ENCODE measurements at places on chromosomes 6 and 20.

DNA sequence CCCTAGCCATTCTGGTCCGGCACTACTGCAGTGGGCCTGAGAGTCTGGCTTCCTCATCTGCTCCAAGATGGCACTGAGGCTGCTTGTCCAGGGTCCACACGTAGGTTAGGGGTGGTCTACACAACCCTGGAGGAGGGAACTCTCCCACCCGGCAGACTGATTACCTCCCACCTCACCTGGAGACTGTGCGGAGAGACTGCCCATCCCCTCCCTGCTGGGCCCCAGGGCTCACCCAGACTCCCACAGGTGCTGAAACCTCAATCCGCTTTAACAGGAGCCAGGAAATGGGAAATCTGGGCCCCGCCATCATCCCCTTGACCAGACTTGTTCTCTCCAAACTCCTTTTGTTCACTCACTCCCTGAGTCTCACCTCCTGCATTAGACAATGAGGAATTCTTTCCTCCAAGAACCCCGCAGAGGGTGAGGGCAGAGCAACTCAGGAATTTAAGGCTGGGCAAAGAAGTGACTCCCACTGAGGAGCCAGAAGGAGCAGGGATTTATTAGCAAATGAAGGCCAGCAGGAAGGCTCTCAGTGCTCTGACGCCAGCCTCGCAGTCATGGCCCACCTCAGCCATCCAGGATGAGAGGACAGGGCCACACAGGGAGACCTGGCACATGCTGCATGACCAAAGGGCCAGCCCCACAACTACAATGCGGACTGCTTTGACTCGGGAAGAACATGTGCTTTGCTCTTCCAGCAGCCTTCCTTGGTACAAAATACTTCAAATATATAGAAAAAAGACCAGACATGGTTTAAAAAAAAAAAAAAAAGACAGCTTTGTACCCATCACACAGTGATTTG lies 53.0 kb downstream of the CDK5RAP1 start:
- no peak for DNase-seq

DNA sequence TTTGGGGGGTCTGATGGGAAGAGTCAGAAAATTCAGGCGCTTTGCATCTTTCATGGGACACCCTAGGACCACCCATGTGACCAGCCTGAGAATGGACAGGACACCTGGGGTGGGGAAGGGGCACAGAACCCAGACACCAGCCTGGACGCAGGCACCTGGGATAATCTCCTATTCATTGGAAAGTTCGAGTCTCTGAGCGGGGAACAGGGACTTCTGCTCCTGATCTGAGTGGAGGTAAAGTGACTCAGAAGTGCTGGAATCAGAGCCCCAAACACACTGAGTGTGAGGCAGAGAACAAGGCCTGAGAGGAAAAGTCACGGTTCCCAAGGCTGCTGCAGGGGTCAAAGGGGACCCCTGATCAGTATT lies 1.4 kb downstream of the HLA-B start:
- no peak for DNase-seq

DNA sequence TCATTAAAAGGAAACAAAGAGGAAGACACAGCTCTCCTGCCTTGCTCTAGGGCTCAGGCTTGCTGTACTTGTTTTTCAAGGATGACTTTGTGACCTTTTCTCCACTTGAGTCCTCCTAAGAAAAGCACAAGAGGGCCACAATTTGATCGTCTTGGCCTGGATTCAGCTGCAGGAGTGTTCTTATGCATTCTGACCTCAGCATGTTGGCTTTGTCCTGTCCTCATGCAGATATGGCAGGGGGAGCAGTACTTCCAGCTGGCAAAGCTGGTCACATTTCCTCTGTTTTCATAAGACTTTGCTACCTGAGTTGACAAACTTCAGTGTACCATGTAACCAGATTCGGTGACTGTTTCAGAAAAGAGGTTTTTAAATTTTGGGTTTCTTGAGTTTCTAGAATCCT lies 30.8 kb downstream of the KDM1B start:
- no peak for DNase-seq

- no peak for DNase-seq
Observed at GRCh38 chr6:147227770-147228320, 23.6 kb downstream of the STXBP5 start.

DNA sequence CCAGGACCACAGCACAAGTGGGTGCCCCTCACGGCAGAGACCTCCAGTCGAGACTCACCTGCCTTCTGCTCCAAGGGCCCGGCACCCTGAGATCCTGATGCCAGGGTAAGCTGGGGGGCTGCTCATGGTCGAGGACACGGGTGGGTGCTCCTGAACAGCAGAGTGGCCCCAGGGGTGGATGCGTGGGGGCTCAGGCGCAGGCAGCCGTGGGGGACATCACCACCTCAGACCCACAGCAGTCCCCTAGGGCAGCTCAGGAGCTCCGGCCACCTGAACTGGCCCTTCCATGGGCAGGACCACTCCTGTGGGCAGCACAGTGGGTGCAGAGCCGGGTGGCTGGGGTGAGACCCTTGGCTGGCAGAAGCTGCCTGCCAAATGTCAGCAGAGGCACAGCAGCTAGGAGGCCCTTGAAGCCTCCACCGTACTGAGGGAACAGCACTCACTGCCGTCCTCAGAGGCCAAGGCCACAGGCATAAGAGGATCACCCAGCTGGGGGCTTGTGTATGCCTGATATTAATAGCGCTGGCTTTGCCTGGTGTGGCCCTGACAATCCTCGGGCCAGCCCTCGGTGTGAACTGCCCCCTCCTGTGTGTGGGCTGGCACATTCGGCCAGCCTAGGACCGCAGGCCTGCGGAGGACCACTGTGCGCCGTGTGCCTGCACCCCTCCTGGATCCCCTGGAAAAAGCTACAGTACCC lies 5.4 kb downstream of the UCKL1 start:
- DNase-seq: no peak

DNA sequence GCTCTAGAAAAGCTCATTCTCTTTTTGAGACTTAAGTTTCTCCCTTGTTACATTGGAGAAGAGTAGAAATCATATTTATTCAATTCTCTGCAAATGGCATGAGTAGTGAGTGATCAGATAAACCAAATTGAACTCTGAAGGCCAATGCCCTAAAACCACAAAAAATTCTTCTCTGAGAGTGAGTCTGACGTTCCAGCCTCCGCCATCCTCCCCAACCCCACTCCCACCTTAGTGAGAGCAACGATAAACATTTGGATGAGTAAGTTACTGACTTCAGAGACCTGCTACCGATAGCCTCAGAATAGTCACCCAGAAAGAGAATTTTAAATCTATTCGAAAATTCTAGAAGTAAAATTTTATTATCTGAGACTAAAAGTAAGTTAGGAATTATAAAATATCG lies 94.6 kb downstream of the TFAP2A start:
- no peak for DNase-seq

- DNase-seq: no peak
Observed at GRCh38 chr6:145668844-145669243, 66.5 kb downstream of the EPM2A start.

- no peak for DNase-seq
Observed at GRCh38 chr6:107600121-107600520, 110.2 kb downstream of the SOBP start.

DNA sequence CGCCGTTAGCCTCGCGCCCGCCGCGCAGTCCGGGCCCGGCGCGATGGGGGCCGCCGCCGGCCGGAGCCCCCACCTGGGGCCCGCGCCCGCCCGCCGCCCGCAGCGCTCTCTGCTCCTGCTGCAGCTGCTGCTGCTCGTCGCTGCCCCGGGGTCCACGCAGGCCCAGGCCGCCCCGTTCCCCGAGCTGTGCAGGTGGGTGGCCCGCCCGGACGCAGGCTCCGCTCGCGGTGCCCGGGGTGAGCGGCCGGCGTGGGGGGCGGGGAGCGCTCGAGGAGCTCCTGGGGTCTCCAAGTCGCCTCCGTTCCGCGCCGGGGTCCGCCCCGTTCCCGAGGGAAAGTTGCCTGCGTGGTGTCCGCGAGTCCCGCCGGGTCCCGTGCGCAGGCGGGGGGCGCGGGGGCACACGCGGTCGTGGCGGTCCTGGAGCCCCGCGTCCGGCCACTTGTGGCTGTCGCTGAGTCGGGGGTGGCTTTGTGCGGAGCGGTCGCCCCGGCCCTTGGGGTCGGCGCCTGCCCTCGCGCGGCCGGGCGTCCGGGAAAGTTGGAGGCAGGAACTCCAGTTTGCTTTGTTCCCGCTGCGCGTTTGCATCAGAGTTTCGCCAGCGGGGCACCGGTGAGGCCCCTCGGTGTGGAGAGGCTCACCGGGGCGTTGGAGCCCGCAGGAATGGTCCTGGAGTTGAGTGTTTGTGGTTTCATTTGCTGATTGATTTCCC lies 476 bp downstream of the IGF2R start:
- no peak for DNase-seq

- DNase-seq: no peak
Observed at GRCh38 chr20:59525500-59526241, 78.7 kb upstream of the PHACTR3 start.

GRCh38 chr6:33737267-33738026 lies 9.3 kb downstream of the IP6K3 start:
- no peak for DNase-seq

DNA sequence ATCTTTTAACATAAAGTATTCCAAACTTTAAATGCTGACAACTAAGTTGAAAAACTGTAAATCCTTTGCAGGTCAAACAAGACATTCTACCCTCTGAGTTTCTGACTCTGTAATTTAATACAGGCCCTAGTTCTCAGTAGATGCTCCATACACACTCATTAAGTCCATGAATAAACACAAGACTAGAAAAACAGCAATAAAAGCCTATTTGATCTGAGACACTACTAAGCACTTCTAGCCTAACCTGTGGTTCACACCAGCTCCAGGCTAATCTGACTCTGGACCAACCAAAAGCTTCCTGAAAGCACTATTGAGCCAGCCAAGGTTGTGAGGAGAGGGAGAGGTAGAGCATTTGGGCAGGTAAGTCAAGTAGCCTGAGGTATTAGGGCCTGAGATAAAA lies 103.9 kb downstream of the EPM2A start:
- no peak for DNase-seq

- DNase-seq: no peak
Observed at GRCh38 chr20:16672299-16672698, 57.5 kb upstream of the SNRPB2 start.

- no peak for DNase-seq
Observed at GRCh38 chr20:41654292-41654691, 36.1 kb upstream of the CHD6 start.

- no peak for DNase-seq
Observed at GRCh38 chr6:87728706-87729105, 26.7 kb upstream of the AKIRIN2 start.

DNA sequence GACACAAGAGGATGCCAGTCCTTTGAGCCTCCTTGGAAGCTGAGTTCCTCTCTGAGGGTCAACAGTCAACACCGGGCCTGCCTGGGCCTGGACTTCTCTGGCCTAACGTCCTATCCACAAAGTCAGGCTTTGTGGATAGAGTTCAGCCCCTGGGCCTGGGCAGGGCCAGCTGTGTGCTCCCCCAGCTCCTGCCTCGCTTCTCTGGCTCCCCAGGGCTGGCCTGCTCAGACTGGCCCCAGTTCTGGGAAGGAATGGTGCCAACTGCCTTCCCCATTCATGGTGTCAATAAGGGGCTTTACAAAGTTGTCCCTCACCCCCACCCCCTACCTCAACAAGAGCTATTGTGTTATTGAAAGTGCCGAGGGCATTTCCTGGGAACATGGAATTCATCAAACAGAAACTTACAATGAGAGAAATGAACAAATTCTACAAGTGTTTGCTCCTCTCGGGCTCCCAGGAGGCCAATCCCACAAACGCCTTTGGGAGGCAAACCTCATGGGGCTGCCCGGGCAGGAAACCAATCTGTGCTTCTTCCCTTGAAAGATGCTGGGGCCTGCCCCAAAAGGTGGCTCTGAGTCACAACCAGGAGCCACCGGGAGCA lies 26.5 kb upstream of the PPP1R14C start:
- DNase-seq: no peak

- no peak for DNase-seq
Observed at GRCh38 chr6:84554706-84555105, 209.7 kb downstream of the TBX18 start.

DNA sequence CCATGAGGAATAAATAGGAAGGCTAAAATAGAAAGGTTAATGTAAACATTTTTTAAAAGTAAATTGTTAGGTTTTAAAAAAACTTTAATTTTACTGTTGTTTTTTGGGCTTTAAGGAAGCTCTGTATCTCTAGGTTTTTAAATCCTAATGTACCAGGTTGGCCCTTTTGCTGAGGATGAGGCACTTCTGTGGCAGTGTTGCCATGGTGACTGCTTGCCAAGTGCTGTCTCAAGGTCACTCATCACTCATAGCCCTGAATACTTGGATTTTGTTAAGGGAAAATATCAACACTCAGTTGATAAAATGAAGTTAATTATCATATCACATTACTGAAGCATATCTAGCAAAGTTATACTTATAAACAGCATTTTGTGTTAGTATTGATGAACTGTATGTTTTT lies 50.2 kb downstream of the NCOA3 start:
- no peak for DNase-seq

DNA sequence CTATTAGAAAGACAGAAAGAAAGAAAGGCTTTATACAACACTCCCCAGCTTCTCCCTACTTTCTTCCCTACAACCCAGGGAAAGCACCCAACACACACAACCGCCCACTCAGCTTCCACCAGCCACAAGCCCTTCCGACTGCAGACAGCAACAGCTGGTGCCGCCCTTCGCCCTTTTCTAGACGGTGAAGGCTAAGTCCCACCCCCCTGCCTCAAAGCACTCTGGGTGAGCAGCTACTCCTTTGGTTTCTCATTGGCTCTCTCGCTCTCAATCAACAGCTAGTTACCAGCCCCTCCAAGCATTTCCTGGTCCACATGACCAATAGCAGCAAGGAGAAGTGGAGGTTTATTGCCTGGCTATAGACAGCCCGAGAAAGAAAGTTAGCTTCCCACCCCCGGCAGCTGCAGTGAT lies 230.1 kb upstream of the MOCS1 start:
- DNase-seq: no peak

GRCh38 chr6:137150072-137150471 lies 23.4 kb downstream of the IL22RA2 start:
- no peak for DNase-seq

- DNase-seq: no peak
Observed at GRCh38 chr20:3330046-3330741, 77.3 kb downstream of the DNAAF9 start.

GRCh38 chr6:74606582-74607071 lies 599.2 kb downstream of the COL12A1 start:
- no peak for DNase-seq

DNA sequence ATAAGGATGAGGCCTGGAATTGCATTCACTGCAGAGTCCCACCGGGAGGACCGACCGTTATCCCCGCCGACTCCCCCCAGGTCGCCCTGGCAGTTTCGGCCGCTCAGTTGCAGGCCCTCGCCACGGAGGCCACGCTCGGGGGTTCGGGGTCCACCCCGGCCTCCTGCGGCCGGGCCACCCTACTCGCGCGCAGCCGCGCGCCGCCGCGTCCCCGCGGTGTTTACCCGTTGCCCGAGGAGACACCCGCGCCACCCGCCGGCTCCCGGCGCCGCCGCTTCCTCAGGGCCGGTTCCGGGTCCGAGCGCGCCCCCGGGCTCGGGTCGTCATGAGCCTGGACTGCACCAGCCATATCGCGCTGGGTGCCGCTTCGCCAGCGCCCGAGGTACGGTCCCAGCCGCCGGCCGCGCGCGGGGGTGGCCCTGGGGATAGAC lies at the start of gene CCDC170:
CCDC170 (plus strand) TSS at position 214 of the 431 bp plus-strand sequence; CDS start at position 326, 112 bp downstream.
- no peak for DNase-seq

GRCh38 chr20:4076671-4077070 lies 61.3 kb upstream of the RNF24 start:
- DNase-seq: no peak

- DNase-seq: no peak
Observed at GRCh38 chr6:17297271-17298080, 16.3 kb downstream of the RBM24 start.

GRCh38 chr20:38863024-38863851 lies 57.7 kb downstream of the PPP1R16B start:
- DNase-seq: peak; percentile 43

Measured in CD4-positive, alpha-beta T cell treated with Interleukin-6 at 100 ng/mL for 8 hours (primary cell).